Thyroid gland (tissue), 4 donors: ENCODE measurements at places on chromosomes 4 and X. TPM values are rescaled to one million over a fixed set of nuclear protein-coding genes. Genes with fewer than 3 reads are reported as not detected.

GRCh38 chr4:47914926-47915237 lies 499 bp upstream of the NFXL1 start:
- peaks cover 28% of the 10 kb centered on the region for H3K4me1 ChIP-seq
- no peak overlapping the region for H3K27ac ChIP-seq
- peaks cover 6% of the 10 kb centered on the region for H3K36me3 ChIP-seq
- no peaks in the 10 kb centered on the region for H3K27me3 ChIP-seq

The SLC49A3 gene
- total RNA-seq: 15.9 TPM

The PAGE1 gene
- total RNA-seq: not detected

- H3K4me1 ChIP-seq: no peaks in the 10 kb centered on the region
- no peaks in the 10 kb centered on the region for H3K36me3 ChIP-seq
- peaks cover 7% of the 10 kb centered on the region for H3K27me3 ChIP-seq
These were observed 23.9 kb downstream of the PRDM8 start for GRCh38 chr4:80221161-80221560.

The CCDC110 gene
- total RNA-seq: 22.1 TPM

The CFAP47 gene
- 8.8 TPM for total RNA-seq

The MAGED4 gene
- 29.3 TPM for total RNA-seq

DNA sequence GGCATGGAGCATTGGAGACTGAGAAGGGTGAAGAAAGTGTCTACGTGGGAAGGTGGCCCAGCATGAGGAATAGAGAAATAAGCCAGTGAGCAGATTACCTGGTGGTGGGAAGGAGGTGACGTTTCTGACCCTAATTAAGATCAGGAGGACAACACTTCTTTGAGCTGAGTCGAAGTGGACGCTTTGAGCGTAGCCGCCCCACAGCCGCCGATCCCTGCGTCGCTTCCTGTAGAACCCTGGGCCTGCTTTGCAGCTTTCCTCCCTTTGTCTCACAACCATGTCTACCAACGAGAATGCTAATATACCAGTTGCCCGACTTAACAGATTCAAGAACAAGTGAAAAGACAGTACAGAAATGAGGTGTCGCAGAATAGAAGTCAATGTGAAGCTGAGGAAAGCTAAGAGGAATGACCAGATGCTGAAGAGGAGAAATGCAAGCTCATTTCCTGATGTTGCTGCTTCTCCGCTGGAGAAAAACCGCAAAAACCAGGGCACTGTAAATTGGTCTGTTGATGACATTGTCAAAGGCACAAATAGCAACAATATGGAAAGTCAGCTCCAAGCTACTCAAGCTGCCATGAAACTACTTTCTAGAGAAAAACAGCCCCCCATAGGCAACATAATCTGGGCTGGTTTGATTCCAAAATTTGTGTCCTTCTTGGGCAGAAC lies 6.4 kb upstream of the ANTXR2 start:
- H3K36me3 ChIP-seq: no peaks in the 10 kb centered on the region
- H3K4me1 ChIP-seq: no peaks in the 10 kb centered on the region
- H3K4me3 ChIP-seq: no peak overlapping the region
- H3K27me3 ChIP-seq: no peaks in the 10 kb centered on the region

DNA sequence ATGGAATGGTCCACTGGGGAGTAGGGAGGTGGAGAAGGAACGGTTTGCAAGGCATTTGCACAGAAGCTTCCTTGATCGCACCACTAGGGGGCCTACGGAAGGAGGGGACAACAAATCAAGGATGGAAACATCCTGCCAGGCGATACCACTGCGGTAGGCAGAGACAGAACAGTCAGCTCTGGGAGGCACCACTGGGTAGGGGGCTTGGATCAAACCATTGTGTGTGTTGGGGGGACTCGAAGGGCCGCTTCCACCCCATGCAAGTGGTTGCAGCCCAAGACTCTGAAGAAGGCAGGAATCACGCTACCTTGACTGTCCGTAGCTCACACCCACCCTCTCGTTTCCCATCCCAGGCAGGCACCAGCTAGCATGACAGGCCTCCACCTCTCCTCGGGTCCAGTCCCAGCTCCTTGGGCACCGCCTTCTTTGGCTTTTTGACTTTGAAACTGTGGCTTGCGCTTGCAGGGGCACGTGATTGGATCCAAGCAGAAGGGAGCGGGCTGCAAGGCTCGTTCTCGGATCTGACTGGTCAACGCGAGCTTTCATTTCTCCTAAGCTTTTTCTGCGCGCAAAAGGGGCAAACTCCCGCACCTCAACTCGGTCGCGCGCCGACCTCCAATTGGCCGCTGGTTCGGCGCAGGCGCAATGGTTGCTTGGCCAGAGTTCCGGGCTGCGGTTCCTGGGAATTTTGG lies 28.4 kb downstream of the GAGE1 start:
- H3K27me3 ChIP-seq: no peaks in the 10 kb centered on the region
- no peak overlapping the region for H3K27ac ChIP-seq
- peak; percentile 3 for DNase-seq
- no peaks in the 10 kb centered on the region for H3K36me3 ChIP-seq
- H3K4me1 ChIP-seq: no peaks in the 10 kb centered on the region

DNA sequence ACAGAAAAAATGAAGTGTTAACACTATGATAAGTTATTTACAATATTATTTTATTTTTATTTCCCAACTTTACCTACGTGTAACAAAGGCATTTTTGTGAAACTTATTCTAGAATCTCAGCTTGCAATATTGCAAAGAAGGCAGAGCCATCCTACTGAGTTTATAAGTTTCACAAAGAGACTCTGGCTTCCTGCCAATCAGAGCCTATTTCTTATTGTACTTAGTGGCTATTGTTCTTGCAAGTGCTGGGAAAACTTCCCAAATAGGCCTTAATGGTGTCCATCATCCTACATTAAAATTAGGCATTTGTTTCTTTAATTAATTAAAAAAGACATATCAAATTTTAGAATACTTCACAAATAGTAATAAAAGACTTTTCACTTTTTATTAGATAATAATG lies 233.2 kb downstream of the EPHA5 start:
- H3K4me1 ChIP-seq: no peaks in the 10 kb centered on the region
- no peak overlapping the region for H3K27ac ChIP-seq
- no peak for DNase-seq
- no peak overlapping the region for H3K4me3 ChIP-seq
- H3K27me3 ChIP-seq: no peaks in the 10 kb centered on the region

The HS6ST2 gene
- 0.38 TPM for total RNA-seq

DNA sequence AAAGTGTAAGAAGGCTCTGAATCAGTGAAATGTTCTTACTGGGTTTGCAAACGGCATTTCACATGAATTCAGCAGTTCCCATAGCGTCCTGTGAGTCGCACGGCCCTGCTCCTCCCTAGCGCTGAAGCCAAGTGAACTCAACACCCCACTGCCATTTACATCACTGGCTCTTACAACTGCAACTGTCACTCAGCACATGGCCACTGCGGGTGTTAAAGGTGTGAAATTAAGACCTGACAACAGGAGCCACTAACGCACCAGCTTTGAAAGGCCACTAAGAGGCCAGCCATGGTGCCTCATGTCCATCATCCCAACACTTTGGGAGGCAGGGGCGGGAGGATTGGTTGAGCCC lies 31.7 kb downstream of the RNF212 start:
- H3K27ac ChIP-seq: peak overlapping the region; percentile 85
- no peaks in the 10 kb centered on the region for H3K27me3 ChIP-seq
- no peak overlapping the region for H3K4me3 ChIP-seq
- no peak for DNase-seq
- H3K36me3 ChIP-seq: no peaks in the 10 kb centered on the region

GRCh38 chrX:110224926-110225617 lies 92.8 kb downstream of the AMMECR1 start:
- H3K4me1 ChIP-seq: no peaks in the 10 kb centered on the region
- H3K27ac ChIP-seq: no peak overlapping the region
- no peak for DNase-seq
- H3K36me3 ChIP-seq: no peaks in the 10 kb centered on the region
- no peak overlapping the region for H3K4me3 ChIP-seq

- no peak for DNase-seq
- H3K27me3 ChIP-seq: no peaks in the 10 kb centered on the region
- no peaks in the 10 kb centered on the region for H3K36me3 ChIP-seq
- H3K27ac ChIP-seq: no peak overlapping the region
- H3K4me1 ChIP-seq: no peaks in the 10 kb centered on the region
These were observed 62.1 kb upstream of the EXOC1L start for GRCh38 chr4:55757356-55757952.

GRCh38 chrX:153725832-153726285 lies 1.2 kb downstream of the ABCD1 start:
- H3K4me1 ChIP-seq: peaks cover 42% of the 10 kb centered on the region
- H3K36me3 ChIP-seq: no peaks in the 10 kb centered on the region
- H3K27me3 ChIP-seq: no peaks in the 10 kb centered on the region

DNA sequence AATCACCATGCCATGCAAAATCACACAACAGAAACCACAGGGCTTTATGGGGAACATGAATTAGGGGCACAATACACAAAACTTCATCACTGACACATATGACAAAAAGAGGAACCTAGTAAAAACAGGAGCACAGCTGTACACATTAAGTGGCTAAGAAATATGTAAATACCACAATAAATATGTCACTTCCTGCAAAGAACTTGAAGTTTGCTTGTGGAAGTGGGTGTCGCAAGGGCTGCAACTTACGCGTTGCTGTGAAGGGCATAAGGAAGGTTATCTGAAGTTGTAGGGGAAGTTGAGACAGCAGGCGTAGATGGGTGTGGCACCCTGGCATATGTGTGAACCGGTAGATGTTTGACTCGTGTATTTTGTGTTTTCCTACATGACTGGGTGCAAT lies 42.4 kb downstream of the CLCN4 start:
- no peaks in the 10 kb centered on the region for H3K27me3 ChIP-seq
- H3K4me3 ChIP-seq: no peak overlapping the region
- no peaks in the 10 kb centered on the region for H3K4me1 ChIP-seq

The UGT2A1 gene
- total RNA-seq: not detected

GRCh38 chrX:71195964-71196649 lies 26.9 kb upstream of the GJB1 start:
- no peaks in the 10 kb centered on the region for H3K36me3 ChIP-seq
- no peak overlapping the region for H3K4me3 ChIP-seq
- no peaks in the 10 kb centered on the region for H3K4me1 ChIP-seq

The GAGE1 gene
- total RNA-seq: not detected

- H3K27ac ChIP-seq: peak overlapping the region; percentile 63
- H3K36me3 ChIP-seq: no peaks in the 10 kb centered on the region
- no peak overlapping the region for H3K4me3 ChIP-seq
- no peak for DNase-seq
- no peaks in the 10 kb centered on the region for H3K27me3 ChIP-seq
These were observed 25.0 kb upstream of the PDLIM3 start for GRCh38 chr4:185560316-185560715.

The DDX53 gene
- not detected for total RNA-seq

The IL2RG gene
- 14.8 TPM for total RNA-seq

The FGF2 gene
- total RNA-seq: 8.9 TPM

DNA sequence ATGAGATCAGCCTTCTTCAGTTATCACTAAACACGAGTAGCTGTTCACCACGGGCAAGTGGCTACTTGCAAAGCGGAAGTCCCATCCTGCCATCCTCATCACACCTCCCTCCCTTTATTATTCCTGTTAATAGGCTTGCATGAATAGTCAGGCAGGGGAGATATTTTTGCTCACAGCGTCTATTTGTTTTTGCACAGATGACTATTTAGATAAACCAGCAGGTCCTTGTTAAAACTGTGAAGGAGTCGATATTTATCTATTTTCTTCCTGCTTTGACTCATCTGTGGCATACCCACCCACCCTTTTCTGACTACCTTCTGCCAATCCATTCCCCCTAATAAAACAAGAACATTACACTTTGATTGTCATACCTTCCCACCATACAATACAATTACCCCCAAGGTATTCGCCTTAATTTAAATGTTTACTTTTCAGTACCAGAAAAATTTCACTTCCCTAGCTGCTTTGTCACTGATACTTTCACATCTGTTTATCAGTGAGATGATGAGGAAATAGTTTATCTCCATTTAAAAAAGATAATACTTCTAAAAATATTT lies 96.6 kb upstream of the BANK1 start:
- H3K4me1 ChIP-seq: peaks cover 7% of the 10 kb centered on the region
- no peak overlapping the region for H3K4me3 ChIP-seq
- DNase-seq: peak; percentile 3
- H3K27ac ChIP-seq: no peak overlapping the region

- DNase-seq: no peak
- no peak overlapping the region for H3K4me3 ChIP-seq
- H3K27ac ChIP-seq: no peak overlapping the region
- H3K4me1 ChIP-seq: no peaks in the 10 kb centered on the region
These were observed 8.2 kb downstream of the FREM3 start for GRCh38 chr4:143692241-143692640.

GRCh38 chr4:42348247-42348646 lies 49.0 kb upstream of the SHISA3 start:
- no peaks in the 10 kb centered on the region for H3K4me1 ChIP-seq
- H3K27me3 ChIP-seq: no peaks in the 10 kb centered on the region
- H3K36me3 ChIP-seq: no peaks in the 10 kb centered on the region

The AMTN gene
- total RNA-seq: not detected

DNA sequence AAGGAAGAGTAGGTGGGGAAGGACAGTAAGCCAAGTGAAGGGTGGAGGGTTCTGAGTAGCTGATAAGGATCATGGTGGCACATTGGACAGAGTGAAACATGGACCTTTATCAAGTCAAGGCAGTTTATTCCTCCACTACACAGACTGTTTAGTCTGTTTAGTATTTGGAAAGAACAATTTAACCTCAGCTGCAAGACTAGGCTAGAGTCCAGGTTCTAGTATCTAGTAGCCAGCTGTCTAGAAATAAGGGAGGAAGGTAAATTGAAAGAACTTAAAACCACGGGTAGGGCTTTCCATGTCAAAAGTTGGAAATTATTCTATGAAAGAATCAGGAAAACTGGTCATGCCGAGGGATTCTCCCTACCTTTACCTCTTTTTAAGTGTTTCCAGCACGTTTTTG lies 140.1 kb upstream of the MED14 start:
- H3K27me3 ChIP-seq: no peaks in the 10 kb centered on the region
- H3K4me1 ChIP-seq: no peaks in the 10 kb centered on the region
- no peak overlapping the region for H3K4me3 ChIP-seq
- no peak for DNase-seq
- no peak overlapping the region for H3K27ac ChIP-seq

DNA sequence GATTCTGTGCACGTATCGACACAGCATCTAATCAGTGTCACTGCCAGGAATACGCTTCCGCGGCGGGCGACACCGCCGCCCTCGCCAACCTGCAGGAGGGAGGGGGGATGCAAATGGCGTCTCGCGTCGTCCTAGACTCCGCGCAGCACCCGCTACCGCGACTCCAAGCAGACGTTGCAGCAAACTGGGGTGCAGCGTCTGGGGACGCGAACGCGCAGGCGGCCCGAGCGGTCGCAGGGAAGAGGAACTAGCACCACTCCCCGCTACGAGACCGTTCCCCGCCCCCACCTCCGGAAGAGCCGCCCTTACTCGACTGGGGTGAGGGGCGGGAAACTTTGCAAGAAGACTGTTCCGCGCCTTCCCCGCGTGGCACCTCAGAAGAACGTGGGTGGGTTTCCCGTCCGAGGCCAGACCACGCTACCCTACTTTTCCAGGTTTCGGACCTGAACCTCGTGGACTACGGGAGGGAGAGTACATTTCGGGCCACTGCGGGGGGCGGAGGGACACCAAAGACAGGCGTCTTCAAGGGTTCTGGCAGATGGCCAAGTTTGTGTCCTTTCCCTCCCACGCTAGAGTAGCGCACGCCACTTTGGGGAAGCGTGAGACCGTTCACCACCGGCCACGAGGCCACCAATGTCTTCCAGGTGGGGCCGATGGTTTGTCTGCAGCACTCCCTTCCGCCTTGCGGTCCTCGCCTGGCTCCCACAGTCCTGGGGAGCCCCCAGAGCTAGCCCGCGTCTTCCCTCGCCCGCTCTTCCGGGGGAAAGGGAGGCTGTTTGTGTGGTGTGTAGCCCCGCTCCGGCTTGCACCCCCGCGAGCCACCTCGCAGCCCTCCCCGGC lies 78.0 kb upstream of the BCOR start:
- H3K36me3 ChIP-seq: no peaks in the 10 kb centered on the region
- DNase-seq: peak; percentile 83
- H3K27ac ChIP-seq: peak overlapping the region; percentile 88
